Progenitor cell of endocrine pancreas (in vitro differentiated cells): ENCODE measurements at places on chromosomes 6 and 20. TPM values are rescaled to one million over a fixed set of nuclear protein-coding genes. Genes with fewer than 3 reads are reported as not detected.

BANF2 gene
- not detected in 2 replicates for total RNA-seq

BPIFA1 gene
- total RNA-seq: not detected in 2 replicates

SYNDIG1 gene
- total RNA-seq: 0.19 and 0.38 TPM in 2 replicates

EHMT2 gene
- total RNA-seq: 161 and 175 TPM in 2 replicates

LIN28B gene
- total RNA-seq: 35.2 and 38.8 TPM in 2 replicates

CLVS2 gene
- 0.34 and 0.69 TPM in 2 replicates for total RNA-seq

MEP1A gene
- total RNA-seq: 2.6 and 4.1 TPM in 2 replicates

GSTA3 gene
- not detected in 2 replicates for total RNA-seq

FNDC11 gene
- total RNA-seq: 1.9 and 2.6 TPM in 2 replicates

UBD gene
- total RNA-seq: 1.9 and 2.6 TPM in 2 replicates

ECHDC1 gene
- total RNA-seq: 60.3 and 62.0 TPM in 2 replicates

BACH2 gene
- total RNA-seq: 11.2 and 12.3 TPM in 2 replicates

RIMS4 gene
- total RNA-seq: 6.3 and 8.2 TPM in 2 replicates

ZNF311 gene
- total RNA-seq: 0.91 and 1.4 TPM in 2 replicates

TGM3 gene
- total RNA-seq: 0.22 and 0.44 TPM in 2 replicates

SLC2A4RG gene
- total RNA-seq: 59.7 and 59.9 TPM in 2 replicates

SMPDL3A gene
- total RNA-seq: 8.6 and 11.0 TPM in 2 replicates

SIRPD gene
- total RNA-seq: not detected in 2 replicates
